Activated T-helper 1 cell treated with Interleukin-2 at 50 U/mL for 16 hours (primary cell): ENCODE measurements at places on chromosomes 3 and 15.

GRCh38 chr3:176581589-176581988 lies 615.7 kb downstream of the TBL1XR1 start:
- no peak for DNase-seq

DNA sequence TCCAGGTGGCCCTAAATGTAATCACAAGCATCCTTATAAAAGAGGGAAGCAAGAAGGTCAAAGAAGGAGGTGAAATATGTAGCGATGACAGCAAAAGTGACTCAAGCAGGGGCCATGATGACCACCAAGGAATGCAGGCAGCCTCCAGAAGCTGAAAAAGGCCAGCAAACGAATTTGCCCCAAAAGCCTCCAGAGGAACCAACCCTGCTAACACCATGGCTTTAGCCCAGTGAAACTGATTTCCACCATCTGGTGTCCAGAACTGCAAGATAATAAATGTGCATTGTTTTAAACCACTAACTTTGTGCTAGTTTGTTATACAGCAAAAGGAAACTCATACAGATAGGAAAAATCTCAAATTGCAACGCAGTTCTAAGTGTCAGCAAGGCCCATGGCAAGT lies 23.0 kb upstream of the RBSN start:
- no peak for DNase-seq

GRCh38 chr3:21273259-21274025 lies 477.6 kb downstream of the ZNF385D start:
- no peak for DNase-seq

DNA sequence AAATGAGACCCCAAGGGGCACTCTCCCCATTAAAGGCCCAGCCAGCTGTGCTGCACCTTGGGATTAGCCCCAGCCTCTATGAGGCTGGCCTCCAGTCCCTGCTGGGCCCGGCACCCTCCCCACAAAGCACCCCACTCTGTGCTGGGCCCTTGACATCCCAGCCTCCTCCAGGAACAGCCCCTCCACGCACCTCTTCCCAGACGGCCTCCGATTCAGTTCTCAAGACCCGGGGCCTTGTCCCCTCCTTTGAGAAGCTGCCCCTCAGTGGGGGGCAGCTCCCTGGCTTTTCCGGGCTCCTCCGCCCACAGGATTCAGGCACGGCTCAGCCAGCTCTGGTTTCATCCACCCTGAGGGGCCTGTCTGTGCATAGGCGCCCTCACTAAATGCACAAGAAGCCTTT lies 144.1 kb downstream of the LRRK1 start:
- DNase-seq: no peak

DNA sequence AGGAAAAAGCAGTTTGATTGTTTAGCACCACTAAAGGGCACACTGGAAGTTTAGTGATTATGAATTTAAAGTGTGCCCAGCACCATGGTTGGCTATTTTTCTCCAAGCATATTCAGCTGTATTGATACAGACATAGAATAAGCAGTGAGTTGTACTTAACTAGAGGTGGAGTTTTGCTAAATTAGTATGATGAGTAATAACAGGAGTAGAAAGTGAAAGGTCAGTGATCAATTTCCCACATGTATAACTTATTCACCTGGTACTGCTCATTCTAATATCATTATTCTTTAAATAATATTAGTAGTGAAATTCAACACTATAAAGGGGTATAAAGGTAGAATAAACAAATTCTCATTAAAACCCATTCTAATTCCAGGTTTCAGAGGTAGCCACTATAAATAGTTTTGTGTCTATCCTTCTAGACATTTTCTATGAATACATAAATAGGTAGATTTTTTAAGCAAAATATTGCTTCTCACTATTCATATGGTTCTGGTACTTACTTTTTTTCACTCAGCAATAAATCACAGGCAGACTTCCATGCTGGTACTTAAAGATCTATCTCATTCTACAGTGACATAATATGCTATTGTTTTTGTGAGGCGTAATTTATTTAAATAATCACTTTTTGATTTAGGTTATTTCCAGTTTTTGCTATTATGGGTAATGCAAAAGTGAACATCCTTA lies 732.9 kb downstream of the VGLL3 start:
- DNase-seq: no peak

- no peak for DNase-seq
These were observed 486.1 kb downstream of the DIPK2A start for GRCh38 chr3:144457758-144458157.
